Fibroblast of the conjunctiva (primary cell): ENCODE measurements at places on chromosomes 2 and 18.
A peak's percentile ranks its signal among the peaks of the same experiment; 100 is the strongest.

DNA sequence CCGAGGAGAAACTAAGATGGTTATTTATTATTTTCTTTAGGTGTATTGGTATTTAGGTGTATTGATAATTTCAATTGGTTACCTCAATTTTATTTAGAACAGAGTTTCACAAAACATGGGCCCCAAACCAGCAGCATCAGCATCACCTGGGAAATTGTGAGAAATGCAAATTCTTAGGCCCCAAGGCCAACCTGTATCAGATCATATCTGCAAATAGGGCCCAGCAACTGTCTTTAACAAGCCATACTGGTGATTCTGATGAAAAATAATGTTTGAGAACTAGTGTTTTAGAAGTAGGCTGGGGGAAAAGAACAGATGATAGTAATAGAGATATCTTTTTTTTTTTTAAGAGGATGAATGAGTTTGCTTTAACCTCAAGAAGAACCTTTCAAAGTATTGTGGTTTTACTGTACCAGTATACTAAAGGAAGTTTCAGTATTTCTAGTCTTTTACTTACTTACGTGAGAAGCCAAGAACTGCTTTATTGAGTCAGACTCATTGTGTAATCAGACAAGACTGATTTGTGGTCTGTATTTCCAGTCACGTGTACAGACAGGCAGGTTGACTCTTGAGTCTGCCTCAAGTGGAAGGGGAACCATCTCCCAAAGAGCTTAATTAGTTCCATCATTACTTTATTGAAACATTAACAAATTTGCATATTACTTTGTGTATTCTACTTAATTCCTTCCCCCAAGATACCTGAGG lies 60.4 kb upstream of the GAREM1 start:
- DNase-seq: no peak

- no peak for DNase-seq
Observed at GRCh38 chr18:23401400-23402347, 51.4 kb upstream of the RIOK3 start.

- no peak for DNase-seq
Observed at GRCh38 chr2:231687133-231687852, 21.0 kb upstream of the PTMA start.

DNA sequence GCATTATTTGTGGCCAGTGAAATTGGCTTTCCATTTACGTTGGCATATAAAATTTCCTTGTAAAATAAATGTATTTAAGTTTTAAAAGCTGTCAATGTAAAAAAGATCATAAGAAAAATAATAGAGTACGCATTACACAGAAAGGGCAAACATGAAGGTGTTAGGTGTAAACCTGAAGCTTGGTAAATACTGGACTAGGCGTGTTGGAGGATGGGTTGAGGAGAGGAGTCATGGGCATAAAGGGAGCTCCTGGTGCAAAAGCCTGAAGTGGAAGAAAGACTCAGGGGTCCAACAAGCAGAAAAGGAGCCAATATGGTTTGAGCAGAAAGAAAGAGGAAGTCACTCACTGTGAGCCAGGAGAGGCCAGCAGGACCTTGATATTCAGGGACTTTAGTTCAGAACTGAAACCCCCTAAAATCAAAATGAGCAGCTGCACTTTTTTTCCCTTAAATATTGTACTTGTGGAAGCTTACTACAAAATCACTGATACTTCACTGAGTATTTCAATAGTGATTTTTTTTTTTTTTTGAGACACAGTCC lies 24.4 kb downstream of the SP5 start:
- no peak for DNase-seq

- peak; percentile 21 for DNase-seq
Observed at GRCh38 chr18:76922107-76922506, 99.8 kb downstream of the ZNF236 start.

- no peak for DNase-seq
Observed at GRCh38 chr2:140498360-140498759, 1632.5 kb downstream of the LRP1B start.

- no peak for DNase-seq
Observed at GRCh38 chr2:200449149-200449548, 60.7 kb downstream of the KCTD18 start.
